ENCODE measurements at places on chromosomes 4 and X. TPM values are rescaled to one million over a fixed set of nuclear protein-coding genes. Genes with fewer than 3 reads are reported as not detected.
A peak's percentile ranks its signal among the peaks of the same experiment; 100 is the strongest.

DNA sequence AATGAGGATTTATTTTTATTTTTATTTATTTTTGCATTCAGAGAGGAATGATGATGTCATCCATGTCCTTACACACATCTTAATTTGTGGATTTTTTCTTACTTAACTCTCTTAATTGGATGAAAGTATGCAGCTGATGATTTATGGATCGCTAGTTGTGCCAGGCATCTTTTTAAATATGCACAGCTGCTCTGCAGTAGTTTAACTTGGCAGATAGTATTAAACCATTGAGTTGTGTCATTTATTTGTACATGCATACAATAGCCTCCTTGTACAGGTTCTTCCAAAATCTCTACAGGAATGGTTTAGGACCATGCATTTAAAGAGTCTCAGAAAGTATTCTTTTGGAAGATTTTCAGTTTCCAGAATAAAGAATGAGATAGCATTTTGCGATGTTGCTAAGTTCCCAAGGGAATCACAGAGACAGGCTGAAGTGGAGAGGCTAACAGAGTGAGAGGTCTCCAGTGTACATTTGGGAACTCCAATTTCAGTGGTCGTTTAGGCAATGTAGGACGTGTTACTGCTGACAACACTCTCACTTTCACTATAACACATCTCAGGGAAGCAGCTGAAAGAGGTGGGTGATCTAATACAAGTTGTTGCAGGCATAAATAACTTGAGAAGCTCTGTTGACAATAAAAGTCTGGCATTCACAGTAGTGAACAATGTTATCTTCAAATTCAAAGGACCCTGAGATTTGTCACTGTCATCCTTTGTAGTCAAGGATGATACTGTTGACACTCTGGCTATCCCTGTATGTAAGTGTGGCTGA lies 49.9 kb upstream of the SCRG1 start:
- peak overlapping the region; percentile 7 for H3K4me3 ChIP-seq
- H3K27ac ChIP-seq = no peak overlapping the region
- H3K4me1 ChIP-seq = peaks cover 29% of the 10 kb centered on the region
- DNase-seq = no peak
- no peaks in the 10 kb centered on the region for H3K36me3 ChIP-seq
- H3K27me3 ChIP-seq = no peaks in the 10 kb centered on the region

- no peak overlapping the region for H3K27ac ChIP-seq
- H3K4me3 ChIP-seq = no peak overlapping the region
- no peaks in the 10 kb centered on the region for H3K4me1 ChIP-seq
Measured at GRCh38 chr4:140109292-140109691, 44.7 kb downstream of the MAML3 start.

GRCh38 chrX:125744914-125745313 lies 421.2 kb downstream of the DCAF12L2 start:
- no peaks in the 10 kb centered on the region for H3K4me1 ChIP-seq
- DNase-seq = no peak
- H3K27ac ChIP-seq = no peak overlapping the region
- H3K36me3 ChIP-seq = no peaks in the 10 kb centered on the region
- H3K4me3 ChIP-seq = no peak overlapping the region

DNA sequence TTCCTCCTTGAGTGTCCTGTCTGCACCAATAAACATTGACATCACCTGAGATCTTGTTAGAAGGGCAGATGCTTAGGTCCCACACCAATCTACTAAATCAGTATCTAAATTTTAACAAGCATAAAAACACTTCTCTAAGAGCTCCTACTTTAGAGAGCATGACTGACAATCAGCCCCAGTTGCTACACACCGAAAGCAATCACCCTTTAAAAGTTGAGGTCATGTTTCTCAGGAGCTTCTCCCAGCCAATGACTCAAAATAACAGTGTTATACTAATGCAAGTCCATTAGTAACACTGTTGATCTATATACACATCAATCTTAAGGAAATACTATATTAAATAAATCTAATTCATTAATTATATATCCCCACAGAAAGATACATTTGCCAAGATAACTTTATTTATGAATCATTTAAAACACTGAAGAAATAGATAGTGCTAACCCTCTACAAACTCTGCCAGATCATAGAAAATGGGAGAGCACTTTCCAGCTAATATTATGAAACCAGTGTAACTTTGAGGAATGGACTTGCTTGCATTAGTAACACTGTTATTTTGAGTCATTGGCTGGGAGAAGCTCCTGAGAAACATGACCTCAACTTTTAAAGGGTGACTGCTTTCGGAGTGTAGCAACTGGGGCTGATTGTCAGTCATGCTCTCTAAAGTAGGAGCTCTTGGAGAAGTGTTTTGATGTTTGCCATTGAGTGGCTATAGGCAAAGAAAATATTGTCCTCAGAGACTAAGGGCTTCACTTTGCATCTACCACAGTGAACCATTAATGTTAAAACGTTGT lies 109.8 kb upstream of the HDX start:
- no peak for DNase-seq
- no peaks in the 10 kb centered on the region for H3K27me3 ChIP-seq
- H3K36me3 ChIP-seq = no peaks in the 10 kb centered on the region
- H3K27ac ChIP-seq = no peak overlapping the region
- no peak overlapping the region for H3K4me3 ChIP-seq

GRCh38 chr4:128630871-128631270 lies 178.6 kb upstream of the JADE1 start:
- no peak overlapping the region for H3K4me3 ChIP-seq
- DNase-seq = no peak
- peaks cover 3% of the 10 kb centered on the region for H3K4me1 ChIP-seq
- no peaks in the 10 kb centered on the region for H3K36me3 ChIP-seq
- H3K27me3 ChIP-seq = no peaks in the 10 kb centered on the region
- no peak overlapping the region for H3K27ac ChIP-seq

DNA sequence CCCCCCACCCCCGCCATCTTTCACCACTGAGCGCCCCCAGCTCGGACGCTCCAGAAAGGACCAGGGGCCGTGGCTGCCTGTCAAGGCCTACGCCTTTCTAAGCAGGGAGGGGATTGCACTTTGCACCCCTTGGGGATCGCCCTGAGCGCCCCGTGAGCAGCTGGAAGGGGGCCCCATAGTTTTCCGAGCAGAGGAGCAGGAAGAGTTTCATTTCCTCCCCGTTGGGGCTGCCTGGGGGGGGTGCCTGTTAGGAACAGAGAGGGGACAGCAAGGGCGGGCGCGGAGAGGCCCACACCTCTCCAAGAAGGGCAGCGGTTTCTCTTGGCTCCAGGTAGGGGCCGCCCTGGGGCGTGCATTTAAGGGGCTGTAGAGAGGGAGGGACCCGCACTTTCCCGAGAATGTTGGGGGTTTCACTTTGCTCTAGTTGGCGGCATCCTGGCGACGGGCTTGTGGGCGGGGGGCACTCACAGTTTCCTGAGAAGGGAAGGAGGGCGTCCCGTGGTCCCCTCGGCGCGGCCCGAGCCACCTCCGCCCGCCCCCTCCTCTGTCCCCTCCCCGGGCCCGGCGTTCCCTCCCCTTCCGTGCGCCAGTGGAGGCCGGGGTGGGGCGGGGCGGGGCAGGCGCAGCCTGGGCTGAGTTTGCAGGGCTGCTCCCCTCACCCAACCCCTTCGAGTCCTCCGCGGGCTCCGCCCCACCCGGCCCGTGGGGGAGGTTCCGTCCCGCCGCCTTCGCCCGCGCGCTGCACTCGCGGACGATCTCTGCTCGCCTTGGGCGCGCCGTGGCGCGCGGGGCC lies 82.3 kb upstream of the CD99 start:
- no peaks in the 10 kb centered on the region for H3K36me3 ChIP-seq
- no peaks in the 10 kb centered on the region for H3K27me3 ChIP-seq
- H3K27ac ChIP-seq = peak overlapping the region; percentile 89
- peaks cover 25% of the 10 kb centered on the region for H3K4me1 ChIP-seq
- DNase-seq = peak; percentile 92

DNA sequence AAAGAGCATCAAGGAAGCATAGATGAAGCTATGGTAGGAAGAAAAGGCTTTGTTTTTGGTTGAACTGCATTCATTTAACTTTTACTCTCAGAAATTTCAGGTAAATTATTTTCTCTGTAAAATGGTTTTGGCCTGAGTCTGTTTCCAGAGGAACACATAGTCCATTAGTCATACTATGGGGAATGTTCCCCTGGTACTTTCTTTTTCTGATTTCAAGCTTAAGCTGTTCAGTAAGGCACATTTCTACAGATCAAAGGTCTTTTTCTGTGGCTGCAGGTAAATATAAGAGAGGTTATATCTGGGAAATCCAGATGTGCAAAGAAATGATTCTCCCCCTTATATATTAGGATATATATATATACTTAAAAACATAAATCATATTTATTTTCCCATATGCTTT lies 1744.4 kb upstream of the ADGRL3 start:
- H3K27ac ChIP-seq = no peak overlapping the region
- no peak overlapping the region for H3K4me3 ChIP-seq
- H3K27me3 ChIP-seq = no peaks in the 10 kb centered on the region
- DNase-seq = no peak

DNA sequence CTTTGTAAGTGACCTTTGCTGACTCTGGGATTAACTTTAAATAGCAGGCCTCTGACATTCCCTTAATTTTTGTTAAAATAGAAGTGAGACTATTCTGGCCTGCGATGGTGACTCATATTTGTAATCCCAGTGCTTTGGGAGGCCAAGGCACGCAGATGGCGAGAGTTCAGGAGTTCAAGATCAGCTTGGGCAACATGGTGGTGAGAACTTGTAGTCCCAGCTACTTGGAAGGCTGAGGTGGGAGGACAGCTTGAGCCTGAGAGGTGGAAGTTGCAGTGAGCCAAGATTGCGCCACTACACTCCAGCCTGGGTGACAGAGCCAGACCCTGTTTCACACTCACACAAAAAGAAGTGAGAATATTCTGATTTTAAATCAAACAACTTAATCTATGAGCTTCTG lies 27.3 kb downstream of the ZNF330 start:
- no peak overlapping the region for H3K4me3 ChIP-seq
- H3K36me3 ChIP-seq = no peaks in the 10 kb centered on the region
- no peaks in the 10 kb centered on the region for H3K27me3 ChIP-seq
- H3K27ac ChIP-seq = no peak overlapping the region
- no peaks in the 10 kb centered on the region for H3K4me1 ChIP-seq

Gene BST1
- total RNA-seq = 1.3 TPM

- H3K36me3 ChIP-seq = no peaks in the 10 kb centered on the region
- no peak overlapping the region for H3K4me3 ChIP-seq
- no peaks in the 10 kb centered on the region for H3K27me3 ChIP-seq
- no peak for DNase-seq
Measured at GRCh38 chr4:127604949-127605709, 27.6 kb upstream of the INTU start.

- no peak for DNase-seq
- H3K36me3 ChIP-seq = no peaks in the 10 kb centered on the region
- H3K27me3 ChIP-seq = peaks cover 6% of the 10 kb centered on the region
- peaks cover 3% of the 10 kb centered on the region for H3K4me1 ChIP-seq
- H3K27ac ChIP-seq = no peak overlapping the region
- H3K4me3 ChIP-seq = no peak overlapping the region
Measured at GRCh38 chr4:7235030-7235380, 42.7 kb downstream of the SORCS2 start.

GRCh38 chr4:33996075-33996718 lies 2248.1 kb downstream of the ARAP2 start:
- H3K36me3 ChIP-seq = no peaks in the 10 kb centered on the region
- no peak for DNase-seq
- H3K27me3 ChIP-seq = no peaks in the 10 kb centered on the region
- H3K4me1 ChIP-seq = no peaks in the 10 kb centered on the region
- no peak overlapping the region for H3K4me3 ChIP-seq

GRCh38 chrX:114906984-114907510 lies 110.4 kb downstream of the IL13RA2 start:
- H3K36me3 ChIP-seq = no peaks in the 10 kb centered on the region
- DNase-seq = no peak
- H3K4me1 ChIP-seq = no peaks in the 10 kb centered on the region
- no peak overlapping the region for H3K27ac ChIP-seq

Gene CD99
- total RNA-seq = 400 TPM

- H3K4me3 ChIP-seq = peak overlapping the region; percentile 69
- H3K27me3 ChIP-seq = peaks cover 18% of the 10 kb centered on the region
- no peak overlapping the region for H3K27ac ChIP-seq
- H3K4me1 ChIP-seq = peaks cover 13% of the 10 kb centered on the region
Measured at GRCh38 chr4:53365121-53365485, 758 bp downstream of the SCFD2 start.

DNA sequence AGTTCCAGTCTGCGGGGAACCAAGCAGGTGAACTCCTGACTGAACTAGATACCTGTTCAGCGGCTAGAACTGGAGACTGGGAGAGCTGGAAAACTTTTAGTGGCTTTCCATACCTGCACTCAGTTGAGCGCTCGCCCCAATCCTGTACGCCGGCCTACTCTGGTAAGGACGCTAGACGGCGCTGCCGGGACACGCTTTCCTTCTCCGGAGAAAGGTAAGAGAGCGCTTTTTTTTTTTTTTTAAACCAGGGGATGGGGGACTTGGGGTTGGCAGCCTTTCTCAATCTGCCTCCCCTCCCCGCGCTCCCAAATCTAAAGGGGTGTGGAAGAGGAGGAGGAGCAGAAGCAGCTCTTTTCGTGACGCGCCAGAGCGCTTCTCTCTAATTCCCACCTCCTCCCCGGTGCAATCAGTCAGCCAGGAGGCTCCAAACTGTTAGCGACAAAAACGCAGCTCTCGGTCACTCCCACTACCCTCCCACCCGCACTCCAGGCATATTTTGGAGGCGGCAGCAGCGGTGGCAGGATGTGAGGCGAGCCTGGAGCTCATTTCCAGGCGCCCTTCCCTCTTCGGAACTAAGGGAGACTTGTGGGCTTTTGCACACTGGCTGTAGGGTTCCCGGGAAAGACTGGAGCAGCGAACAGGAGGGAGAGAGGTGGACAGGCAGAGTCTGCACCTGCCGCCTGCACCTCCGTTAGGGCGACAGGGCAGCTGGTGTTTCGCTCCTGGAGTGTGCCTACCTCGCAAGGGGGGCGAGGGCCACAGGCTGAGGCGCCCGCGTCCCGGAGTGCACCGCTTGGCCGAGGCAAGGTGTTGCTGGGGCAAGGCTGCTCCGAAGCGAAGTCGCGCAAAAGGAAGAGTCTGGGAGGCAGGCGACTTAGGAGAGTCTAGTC lies at the start of gene IL1RAPL2:
Gene IL1RAPL2, plus strand, starts transcription at position 409 of the 890 bp plus-strand sequence.
- H3K4me3 ChIP-seq = peak within 1 kb of the TSS; percentile 26
- no peaks in the 10 kb centered on the region for H3K4me1 ChIP-seq
- peaks cover 7% of the 10 kb centered on the region for H3K27me3 ChIP-seq
- H3K27ac ChIP-seq = no peak within 1 kb of the TSS

DNA sequence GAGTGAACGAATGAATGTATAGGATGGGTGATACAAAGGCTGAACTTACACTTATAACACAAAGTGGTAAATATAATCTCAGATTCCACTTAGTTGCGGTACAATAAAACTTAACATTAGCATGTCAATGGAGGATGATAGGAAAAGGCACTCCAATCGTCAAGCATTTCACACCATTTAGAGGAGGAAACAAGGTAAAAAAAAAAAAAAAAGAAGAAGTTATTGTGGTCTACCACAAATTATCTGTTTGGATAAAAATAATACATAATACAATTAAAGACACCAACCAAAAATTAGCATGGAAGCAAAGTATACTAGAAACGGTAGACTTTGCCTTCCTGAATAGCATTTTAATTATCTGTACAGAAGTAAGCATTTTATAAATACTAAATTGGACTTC lies 205.5 kb downstream of the PPP3CA start:
- no peak overlapping the region for H3K27ac ChIP-seq
- H3K36me3 ChIP-seq = no peaks in the 10 kb centered on the region

Gene GABRQ
- not detected for total RNA-seq

Measured in heart right ventricle (tissue), 16 donors.